Tongue (tissue), 3 donors: ENCODE measurements at places on chromosomes 16 and 17. TPM values are rescaled to one million over a fixed set of nuclear protein-coding genes. Genes with fewer than 3 reads are reported as not detected.
A peak's percentile ranks its signal among the peaks of the same experiment; 100 is the strongest.

DNA sequence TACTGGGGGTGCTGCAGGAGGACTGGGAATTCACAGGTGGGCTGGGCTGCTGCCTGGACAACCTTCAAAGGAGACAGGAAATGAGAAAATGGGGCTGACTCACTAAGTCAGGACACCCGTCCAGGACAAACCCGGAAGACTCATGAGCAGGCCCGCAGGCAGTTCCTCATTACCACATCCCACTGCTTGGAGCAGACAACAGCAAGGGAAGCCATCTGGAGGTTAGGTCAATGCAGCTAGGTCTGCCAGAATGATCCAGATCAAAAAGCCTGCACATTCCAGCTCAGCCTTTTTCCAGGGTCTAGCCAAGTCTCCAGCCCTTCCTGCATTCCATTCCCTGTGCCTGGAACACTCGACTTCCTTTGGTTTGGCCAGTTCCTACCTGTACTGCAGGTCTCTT, 536.5 kb upstream of the CDH11 start:
- peak; percentile 53 for DNase-seq

- DNase-seq, result no peak
Measured at GRCh38 chr17:40563220-40564052, 1.8 kb downstream of the CCR7 start.

Gene HSPB9
- not detected for total RNA-seq

Gene MMP25
- 0.41 TPM for total RNA-seq
